ENCODE measurements at places on chromosomes 5 and 9.

GRCh38 chr5:75048457-75048953, 3.9 kb downstream of the GCNT4 start:
- no peak for DNase-seq

GRCh38 chr5:170297589-170298462, at the start of gene LCP2:
Gene LCP2 (minus strand): TSS chr5:170297777. CDS start chr5:170297611, 166 bp downstream.
- DNase-seq: peak; percentile 72

- no peak for DNase-seq
Measured at GRCh38 chr9:86766511-86766910, 180.8 kb downstream of the GAS1 start.

- no peak for DNase-seq
Measured at GRCh38 chr9:23382418-23382817, 443.6 kb downstream of the ELAVL2 start.

GRCh38 chr5:106397700-106398099, 1273.0 kb downstream of the EFNA5 start:
- no peak for DNase-seq

GRCh38 chr9:132472199-132472598, 62.2 kb downstream of the CFAP77 start:
- no peak for DNase-seq

- DNase-seq: no peak
Measured at GRCh38 chr9:33289496-33289895, 820 bp upstream of the NFX1 start.

GRCh38 chr5:1105350-1106265, 6.3 kb downstream of the SLC12A7 start:
- peak; percentile 42 for DNase-seq

- no peak for DNase-seq
Measured at GRCh38 chr5:1009359-1010180, 968 bp downstream of the NKD2 start.

- no peak for DNase-seq
Measured at GRCh38 chr5:141864371-141865370, 13.5 kb downstream of the PCDH1 start.

- DNase-seq: no peak
Measured at GRCh38 chr5:150787656-150788055, 9.1 kb downstream of the SMIM3 start.

DNA sequence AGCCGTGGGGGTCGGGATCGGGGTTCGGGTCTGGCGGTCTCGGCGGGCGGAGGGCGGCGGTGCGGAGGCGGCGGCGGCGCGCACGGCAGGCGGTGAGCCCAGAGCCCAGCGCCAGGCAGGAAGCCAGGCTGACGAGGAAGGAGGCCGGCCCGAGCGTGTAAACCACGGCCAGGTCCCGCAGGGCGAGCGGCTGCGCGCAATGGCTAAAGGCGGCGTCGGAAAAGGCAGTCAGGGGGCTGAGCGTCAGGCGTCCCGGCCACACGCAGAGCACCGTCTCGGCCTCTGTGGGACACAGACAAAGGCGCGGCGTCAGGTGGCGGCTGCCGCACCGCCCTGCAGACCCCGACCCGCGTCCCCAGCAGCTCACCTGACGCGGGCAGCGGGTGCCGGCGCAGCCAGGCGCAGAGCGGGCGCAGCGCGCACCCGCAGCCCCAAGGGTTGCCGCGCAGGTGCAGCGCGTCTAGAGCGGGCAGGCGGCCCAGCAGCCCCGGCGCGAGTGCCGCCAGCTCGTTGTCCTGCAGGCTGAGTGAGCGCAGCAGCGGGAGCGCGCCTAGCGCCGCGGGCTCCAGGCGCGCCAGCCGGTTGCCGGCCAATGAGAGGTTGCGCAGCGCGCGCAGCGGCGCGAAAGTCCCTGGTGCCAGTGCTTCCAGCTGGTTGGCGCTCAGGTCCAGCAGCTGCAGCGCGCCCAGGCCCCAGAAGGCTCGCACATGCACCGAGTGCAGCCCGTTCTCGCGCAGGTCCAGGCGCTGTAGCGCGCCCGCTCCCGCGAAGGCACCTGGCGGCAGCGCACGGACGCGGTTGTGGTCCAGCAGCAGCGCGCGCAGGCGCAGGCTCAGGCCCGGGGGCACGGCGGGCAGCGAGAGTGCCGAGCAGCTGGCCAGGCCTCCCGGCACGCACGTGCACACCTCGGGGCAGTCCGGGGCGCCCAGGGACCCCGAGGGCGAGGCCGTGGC, 671 bp downstream of the LRRC26 start:
- DNase-seq: no peak
